NT2/D1 (cell line): ENCODE measurements at places on chromosomes 1 and 21.

DNA sequence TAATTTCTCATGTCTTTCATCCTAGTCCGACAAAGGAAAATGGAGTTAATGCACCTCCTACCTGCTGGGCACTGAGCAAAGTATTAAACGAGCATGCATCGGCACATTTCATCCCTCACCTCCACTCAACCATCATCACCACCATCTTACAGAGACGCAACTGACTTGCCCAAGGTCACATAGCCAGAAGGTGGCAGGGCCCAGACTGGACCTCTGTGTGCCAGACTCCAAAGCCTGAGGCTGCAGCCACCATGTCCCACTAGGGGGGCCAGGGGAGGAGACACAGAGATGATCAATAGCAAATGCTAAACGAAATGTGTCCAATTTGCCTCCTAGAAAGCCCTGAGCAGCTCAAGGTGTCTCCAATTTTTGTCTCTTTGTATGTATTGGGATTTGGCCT lies 163.7 kb upstream of the EDN2 start:
- no peak for DNase-seq

DNA sequence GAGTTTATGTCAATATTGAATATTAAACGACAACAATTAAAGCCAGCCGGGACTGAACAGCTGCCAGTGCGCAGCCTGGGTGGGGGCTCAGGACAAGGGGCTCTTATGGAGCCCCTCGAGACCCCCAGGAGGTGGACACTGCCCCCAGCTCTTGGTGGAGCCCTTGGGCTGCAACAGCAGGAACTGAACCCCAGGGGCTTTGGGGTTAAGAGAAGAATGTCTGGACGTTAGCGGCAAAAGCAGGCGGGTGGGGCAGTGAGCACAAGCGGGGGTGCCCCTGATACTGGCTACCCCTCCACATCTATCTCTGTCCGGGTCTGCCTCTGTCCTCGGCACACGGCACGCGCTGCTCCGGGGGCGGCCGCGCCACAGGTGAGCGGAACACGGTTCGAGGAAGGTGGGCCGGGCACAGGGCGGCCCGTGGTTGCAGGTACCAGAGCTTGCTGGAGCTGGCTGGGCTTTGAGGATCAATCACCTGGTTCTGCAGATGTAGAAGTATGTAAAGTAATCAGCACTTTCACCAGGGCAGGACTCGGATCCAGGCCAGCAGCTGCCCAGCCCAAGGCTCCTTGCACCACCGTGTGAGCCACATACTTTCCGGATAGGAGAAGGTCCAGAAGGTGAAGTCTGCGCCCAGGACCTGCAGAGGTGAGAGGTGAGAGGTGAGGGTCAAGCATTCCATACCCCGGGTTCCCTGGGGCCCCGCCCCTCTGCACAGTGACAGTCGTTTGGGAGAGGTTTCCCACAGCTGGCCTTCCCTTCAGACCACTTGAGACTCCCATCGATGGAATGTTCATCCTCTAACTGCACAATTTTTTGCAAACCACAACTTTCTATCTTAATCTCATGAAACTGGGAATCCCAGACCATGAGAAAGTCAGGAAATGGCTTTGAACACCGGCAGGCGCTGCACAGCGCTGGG lies 12.4 kb upstream of the POFUT2 start:
- no peak for DNase-seq

- DNase-seq: no peak
These were observed 61.2 kb downstream of the VANGL1 start for GRCh38 chr1:115702959-115703358.

DNA sequence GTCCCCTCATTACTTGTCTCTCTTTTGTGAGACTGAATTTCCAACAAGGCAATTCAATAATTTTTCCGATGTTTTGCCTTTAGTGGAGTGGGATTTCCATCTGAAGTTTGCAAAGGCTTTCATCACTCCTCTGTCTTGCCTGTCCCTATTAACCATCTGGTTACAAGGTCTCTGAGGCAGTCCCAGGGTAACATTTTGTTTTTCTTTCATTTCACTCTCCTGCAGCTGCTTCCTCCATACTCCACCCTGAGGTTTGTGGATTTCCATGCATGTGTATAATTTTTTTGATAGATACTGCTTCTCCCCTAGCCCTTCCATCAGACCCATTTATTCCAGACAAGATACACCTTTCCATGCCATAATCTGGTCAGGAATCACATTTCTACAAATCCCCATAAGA lies 366.8 kb downstream of the PTBP2 start:
- DNase-seq: no peak

DNA sequence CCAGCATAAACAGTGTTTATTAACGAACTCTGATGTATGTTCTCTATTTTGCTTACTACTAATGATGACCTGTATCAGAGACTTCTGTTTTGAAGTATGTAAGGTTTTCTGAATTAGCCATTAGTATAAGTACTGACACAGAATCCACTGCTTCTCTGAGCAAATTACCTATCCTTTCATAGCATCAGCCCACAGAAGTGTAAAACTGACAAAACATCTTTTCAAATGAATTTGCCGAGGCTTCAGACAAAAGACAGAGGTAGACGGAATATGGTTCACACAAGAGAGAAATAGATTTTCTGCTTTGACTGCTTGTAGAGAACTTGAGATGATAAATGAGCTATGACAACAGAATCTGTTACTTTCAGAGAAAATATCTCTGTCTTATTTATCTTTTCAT lies 1051.6 kb downstream of the AMY1C start:
- no peak for DNase-seq

DNA sequence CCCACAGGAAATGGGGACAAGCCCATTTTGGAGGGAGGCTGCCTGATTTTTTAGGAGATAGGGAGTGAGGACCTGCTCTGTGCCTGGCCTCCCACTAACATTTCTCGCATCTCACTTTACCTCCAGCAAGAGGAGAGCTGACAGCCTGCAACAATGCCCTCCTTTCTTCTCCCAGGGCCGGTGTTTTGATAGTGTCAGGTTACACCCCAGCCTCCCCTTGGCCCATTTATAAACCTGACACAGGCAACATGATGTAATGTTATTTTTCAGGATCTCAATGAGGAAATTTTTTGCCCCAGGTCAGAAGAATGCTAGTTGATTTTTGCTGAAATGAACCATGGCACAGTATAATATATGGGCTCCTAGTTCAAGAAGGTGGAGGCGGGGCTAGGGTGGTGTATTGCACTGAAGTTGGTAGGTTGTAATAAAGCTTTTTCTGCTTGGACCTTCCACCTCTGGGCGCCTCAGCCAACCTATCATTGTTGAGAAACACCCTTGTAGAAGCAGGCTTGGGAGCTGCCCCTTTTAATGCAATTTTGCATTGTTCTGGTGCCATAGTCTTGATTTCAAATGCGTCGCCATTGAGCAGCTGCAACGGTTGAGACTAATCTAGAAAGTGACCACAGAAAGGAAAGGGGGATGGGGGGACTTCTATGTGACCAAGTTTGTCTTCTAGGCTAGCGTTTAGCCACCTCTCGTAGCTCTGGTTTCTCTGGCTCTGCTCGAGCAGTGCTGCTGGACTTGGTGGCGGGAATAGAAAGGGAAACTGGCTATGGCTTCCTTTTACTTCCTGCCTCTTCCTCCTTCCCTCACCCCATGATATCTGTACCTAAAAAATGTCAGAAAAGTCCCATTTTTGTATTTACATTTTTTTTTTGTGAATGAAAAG lies 53.0 kb downstream of the PBX1 start:
- no peak for DNase-seq

GRCh38 chr1:82160903-82161302 lies 360.2 kb downstream of the ADGRL2 start:
- DNase-seq: no peak
